ENCODE measurements at places on chromosomes 12 and 14.

DNA sequence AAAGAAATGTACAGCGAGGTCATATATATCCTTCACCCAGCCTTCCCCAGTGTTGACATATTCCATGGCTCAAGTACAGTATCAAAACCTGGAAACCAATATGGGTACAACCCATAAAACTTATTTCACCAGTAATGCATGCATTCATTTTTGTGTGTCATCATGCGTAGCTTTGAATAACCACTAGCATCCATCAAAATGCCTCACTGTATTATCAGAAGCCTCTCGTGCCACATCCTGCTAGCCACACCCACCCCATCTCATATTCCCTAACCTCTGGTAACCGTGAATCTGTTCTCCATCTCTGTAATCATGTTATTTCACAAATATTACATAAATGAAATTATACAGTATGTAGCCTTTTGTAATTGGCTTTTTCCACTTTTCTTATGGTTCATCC is 314.3 kb downstream of the RAD51B start:
- no peak for DNase-seq

- DNase-seq = no peak
Observed at GRCh38 chr12:51866762-51867161, 18.2 kb upstream of the FIGNL2 start.

DNA sequence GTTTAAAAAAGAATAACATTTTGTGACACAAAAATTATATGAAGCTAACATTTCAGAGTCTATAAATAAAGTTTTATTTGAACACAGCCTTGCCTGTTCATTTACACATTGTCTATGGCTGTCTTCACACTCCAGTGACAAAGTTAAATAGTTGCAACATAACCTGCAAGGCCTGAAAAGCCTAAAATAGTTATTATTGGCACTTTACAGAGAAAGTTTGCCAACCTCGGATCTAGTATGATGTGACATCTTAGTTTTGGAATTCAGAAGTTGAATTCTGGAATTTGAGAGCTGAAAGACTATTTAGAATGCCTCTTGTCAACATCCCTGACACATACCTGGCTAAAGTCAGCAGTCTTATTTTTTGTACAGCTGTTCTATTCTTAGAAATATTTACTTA is 68.3 kb downstream of the DYRK2 start:
- DNase-seq = no peak

- no peak for DNase-seq
Observed at GRCh38 chr12:113485330-113485729, 13.7 kb upstream of the LHX5 start.

DNA sequence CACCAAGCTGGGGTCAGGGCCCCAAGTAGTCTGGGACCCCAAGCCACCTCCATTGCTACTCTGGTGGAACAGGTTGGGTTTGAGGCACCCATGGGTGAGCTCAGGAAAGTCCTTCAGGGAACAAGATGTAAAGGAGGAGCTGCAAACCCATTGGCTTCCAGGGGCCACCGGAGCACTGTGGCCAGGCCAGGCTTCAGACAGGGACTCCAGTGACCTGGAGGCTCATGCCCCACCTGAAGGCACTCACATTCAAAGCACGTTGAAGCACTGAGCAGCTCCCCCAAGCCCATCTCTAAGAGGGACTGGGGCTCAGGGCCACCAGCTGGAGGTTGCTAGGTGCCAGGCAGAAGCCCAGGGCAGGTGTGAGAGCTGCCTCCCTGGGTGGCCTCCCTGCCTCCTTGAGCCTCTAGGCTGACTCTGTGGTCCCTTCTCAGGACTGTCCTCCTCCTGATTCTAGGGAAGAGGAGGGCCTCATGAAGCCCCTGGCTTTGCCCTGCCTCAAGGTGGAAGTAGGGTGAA is 49.1 kb downstream of the FAM222A start:
- no peak for DNase-seq

DNA sequence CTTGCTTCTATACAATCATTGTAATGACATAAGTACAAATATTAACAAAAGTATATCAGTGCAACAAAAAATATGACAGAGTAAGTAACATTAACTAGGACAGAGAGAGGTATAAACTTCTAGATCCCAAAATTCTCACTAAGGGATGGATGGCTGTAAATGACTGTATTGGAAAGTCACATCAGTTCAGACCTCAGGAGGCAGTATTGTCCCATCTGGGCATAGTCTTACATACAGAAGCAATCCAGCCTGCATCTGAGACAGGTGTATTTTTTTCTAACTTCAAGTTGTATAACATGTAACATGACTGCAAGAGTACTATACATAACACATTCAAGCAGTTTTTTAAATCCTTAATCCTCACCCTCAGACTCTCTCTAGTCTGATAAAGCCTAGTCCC is 99.0 kb downstream of the GARIN6 start:
- no peak for DNase-seq

GRCh38 chr14:95711476-95712176 is 2.3 kb downstream of the TCL1A start:
- DNase-seq = no peak
